ENCODE measurements at places on chromosomes 12 and 14.

DNA sequence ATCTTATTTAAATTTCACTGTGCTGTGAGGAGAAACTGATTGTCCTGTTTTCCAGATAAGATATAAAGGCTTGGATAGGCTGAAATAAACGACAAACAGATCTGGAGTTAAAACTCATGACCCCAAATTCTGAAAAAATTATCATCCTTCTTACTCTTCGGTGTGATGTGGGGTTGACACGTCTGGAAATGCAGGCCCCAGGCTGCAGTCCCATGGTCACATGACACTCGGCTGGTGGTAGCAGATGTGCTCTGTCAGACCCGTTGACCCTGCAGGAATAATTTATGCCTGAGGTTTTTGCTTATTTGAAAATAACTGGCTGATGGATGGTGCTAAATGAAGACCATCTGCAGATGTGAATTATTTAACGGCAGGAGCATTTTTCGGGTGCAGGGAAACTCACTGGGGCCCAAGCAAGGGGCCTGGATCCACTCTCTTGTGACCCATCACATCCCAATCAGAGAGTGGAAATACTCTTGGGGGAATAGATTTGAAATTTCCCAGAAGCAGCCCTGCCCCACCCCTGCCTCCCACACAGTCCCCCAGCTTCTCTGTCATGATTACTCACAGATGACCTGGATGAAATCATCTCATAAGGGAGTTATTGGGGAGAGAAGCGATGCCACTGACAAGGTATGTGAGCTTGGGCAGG lies 47.7 kb upstream of the CMKLR1 start:
- no peak for DNase-seq

- DNase-seq = no peak
Observed at GRCh38 chr12:130070126-130070611, 92.1 kb upstream of the FZD10 start.

- no peak for DNase-seq
Observed at GRCh38 chr12:127677537-127678131, 589.3 kb upstream of the TMEM132C start.

GRCh38 chr12:84305144-84305543 lies 607.5 kb downstream of the SLC6A15 start:
- no peak for DNase-seq

All from upper lobe of right lung (tissue), 1 donor.